ENCODE measurements at places on chromosomes 7 and 10. TPM values are rescaled to one million over a fixed set of nuclear protein-coding genes. Genes with fewer than 3 reads are reported as not detected.

Gene GBX1
- total RNA-seq, result not detected

Gene ITGB8
- 48.5 TPM for total RNA-seq

Gene ZKSCAN1
- total RNA-seq, result 105 TPM

Gene SPDYE16
- total RNA-seq, result 1.3 TPM

Gene SPDYE6
- not detected for total RNA-seq

DNA sequence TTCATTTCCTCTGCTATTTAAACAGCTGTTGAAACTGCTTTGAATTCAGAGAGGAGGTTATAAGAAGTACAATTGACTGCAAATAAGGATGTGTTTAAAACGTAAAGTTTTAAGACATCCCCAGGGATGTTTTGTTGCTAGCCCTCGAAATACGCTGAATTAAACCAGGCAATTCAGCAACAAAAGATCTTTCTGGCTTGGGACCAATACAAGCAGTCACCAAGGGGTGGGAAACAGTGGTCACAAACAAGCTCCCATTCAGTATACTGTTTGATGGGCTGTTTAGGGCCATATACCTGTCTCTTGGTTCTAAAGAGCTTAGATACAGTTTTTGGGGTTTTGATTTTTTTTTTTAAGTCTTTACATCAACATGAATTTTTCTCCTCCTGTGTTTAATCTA is 446.3 kb upstream of the POT1 start:
- no peak for DNase-seq

- DNase-seq, result peak; percentile 64
These were observed 27.3 kb upstream of the KMT2C start for GRCh38 chr7:152462995-152463708.

- DNase-seq, result no peak
These were observed 271.9 kb upstream of the DGKB start for GRCh38 chr7:15174485-15174884.

DNA sequence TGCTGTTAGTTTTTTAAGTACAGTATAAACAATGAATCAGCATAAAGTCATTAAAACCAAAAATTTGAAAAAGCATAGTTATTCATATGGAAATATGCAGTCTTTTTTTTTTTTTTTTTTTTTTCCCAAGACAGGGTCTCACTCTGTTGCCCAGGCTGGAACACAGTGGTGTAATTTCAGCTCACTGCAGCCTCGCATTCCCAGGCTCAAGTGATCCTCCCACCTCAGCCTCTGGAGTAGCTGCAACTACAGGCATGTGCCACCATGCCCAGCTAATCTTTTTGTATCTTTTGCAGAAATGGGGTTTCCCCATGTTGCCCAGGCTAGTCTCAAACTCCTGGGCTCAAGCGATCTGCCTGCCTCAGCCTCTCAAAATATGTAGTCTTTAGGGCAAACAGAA is 182.0 kb downstream of the SEMA3E start:
- no peak for DNase-seq

GRCh38 chr10:121662945-121663917 is 65.0 kb upstream of the FGFR2 start:
- no peak for DNase-seq

DNA sequence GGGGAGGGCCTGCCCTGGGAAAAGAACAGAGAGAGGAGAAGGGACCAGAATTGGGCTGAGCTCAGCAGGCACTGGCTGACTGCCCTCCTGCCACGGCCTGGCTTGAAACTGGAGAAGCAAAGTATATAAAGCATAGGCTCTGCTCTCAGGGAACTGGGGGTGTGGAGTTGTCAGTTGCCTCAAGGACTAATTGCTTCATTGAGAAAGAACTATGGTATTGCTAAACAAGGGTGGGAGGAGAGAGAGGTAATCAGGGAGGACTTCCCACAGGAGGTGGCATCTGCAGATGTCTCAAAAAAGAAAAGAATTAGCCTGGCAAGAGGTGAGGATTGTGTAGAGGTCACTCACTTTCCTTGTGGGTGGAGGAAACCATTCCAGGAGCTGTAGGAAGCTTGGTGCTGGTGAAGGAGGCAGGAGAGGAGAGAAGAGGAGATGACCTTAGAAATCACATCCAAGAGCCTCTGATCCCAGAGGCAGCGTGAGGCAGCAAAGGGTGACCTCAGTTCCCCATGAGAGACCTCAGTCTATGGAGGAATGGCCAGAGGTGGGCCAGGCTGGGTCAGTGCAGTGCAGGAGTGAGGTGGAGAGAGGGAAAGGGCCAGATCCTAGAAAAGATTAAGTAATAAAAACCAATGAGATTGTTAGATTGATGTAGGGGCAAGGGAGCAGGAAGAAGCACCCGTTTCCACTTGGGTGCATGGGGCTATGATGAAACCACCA is 2.4 kb downstream of the PILRB start:
- DNase-seq, result no peak

DNA sequence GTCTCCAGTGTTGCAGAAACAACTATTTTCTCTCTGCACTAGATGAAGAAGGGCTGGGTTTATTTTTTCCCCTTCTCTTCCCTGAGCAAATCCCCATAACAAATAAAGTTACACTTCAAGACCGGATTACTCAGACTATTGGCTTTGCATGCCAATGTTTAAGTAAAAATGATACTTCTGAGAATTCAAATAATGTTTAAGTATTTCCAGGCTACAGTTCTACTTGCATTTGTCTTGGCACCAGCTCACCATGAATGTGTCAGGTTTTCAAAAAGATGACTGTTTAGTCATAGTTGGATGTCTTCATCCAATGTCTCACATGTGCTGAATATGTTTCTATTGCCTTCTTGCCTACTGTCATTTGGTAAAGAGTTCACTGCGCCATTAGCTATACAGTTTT is 912.6 kb downstream of the GATA3 start:
- no peak for DNase-seq

- no peak for DNase-seq
These were observed 119.6 kb downstream of the LRRTM3 start for GRCh38 chr10:67045404-67045803.
